ENCODE measurements at places on chromosomes 5 and 9. TPM values are rescaled to one million over a fixed set of nuclear protein-coding genes. Genes with fewer than 3 reads are reported as not detected.
A peak's percentile ranks its signal among the peaks of the same experiment; 100 is the strongest.

DNA sequence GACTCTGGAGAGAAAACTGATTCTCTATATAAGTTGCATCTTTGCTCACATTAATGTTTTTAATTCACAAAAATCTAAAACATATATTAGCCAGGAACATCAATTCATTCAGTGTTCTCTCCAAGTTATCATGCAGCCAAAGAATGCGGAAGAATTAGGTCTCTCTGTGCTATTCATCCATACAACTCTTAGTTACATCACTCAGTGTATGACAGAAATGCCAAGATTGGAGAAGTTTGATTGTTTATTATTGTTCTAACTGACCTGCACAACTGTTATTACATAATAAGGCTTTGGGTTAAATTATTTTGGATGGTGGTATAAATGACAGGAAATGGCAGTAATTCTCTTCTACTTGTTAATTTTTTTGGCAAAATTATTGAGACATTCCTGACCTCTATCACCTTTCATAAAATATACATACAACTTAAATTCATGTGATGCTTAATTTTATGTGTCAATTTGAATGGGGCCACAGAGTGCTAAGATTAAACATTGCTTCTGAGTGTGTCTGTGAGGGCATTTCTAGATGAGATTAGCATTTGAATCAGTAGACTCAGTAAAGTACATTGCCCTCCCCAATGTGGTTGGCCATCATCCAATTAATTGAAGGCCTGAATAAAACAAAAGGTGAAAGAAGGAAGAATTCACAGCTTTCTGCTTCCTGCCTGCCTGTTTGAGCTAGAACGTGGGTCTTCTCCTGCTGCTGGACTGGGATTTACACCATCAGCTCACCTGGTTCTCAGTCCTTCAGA lies 70.2 kb downstream of the NR2F1-AS1 start:
- DNase-seq, result no peak

- DNase-seq, result no peak
Measured at GRCh38 chr5:123710031-123710430, 198.1 kb downstream of the CSNK1G3 start.

- DNase-seq, result peak; percentile 85
Measured at GRCh38 chr9:128361986-128362646, 9.1 kb upstream of the URM1 start.

GRCh38 chr9:130195638-130196037 lies 23.4 kb downstream of the NCS1 start:
- DNase-seq, result no peak

- no peak for DNase-seq
Measured at GRCh38 chr9:70108181-70108580, 64.5 kb downstream of the MAMDC2 start.

DNA sequence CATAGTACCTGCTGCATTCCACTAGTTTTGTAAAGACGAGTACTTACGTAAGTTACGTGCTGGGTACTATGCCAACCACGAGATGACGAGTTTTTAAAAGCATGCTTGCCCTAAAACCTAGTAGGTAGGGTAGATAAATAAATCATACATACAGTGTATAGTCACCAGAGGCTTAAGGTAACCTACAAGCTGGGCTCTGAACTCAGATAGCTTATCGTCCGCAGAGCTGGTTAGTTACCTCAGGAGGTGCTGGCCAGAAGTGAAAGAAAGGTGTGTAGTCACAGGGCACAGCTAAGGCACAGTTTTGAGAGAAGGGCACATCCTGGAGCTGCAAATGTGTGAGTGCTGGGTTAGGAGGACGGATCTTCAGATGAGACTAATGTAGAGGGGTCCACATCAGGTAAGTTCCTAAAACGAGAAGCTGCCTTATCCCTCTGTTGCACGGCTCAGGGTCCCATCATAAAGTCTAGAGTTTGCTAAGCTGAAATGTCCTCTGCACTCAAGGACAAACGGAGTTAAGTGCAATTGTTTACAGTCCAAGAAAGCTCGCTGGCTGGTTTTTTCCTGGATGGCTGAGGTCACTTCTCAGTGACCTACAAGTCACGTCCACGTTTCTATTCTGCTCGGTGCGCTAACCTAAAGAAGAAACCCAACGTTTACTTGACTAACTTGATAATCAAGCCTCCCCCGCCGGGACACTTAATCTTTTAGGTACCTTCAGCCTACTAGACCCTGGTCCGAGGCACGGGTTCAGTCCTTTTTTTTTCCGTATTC lies 1.1 kb upstream of the SNX24 start:
- no peak for DNase-seq

GRCh38 chr9:1707291-1707690 lies 307.9 kb upstream of the SMARCA2 start:
- no peak for DNase-seq

DNA sequence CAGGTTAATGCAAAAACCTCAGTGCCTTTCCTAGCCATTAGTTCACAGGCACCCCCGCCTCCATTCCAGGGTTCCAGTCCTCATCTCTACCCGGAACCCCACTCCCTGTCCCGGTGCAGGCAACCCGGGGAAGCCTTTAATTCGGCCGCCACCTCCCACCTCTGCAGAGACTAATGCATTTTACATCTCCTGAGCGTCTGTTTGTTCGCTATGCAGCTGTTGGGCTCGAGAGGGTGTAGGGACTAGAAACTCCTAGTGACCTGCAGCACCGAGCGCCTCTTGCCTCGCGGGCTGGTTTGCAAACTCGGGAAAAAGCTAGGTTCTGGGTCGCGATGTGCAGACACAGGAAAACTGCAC lies 3.6 kb downstream of the GDNF start:
- DNase-seq, result no peak

DNA sequence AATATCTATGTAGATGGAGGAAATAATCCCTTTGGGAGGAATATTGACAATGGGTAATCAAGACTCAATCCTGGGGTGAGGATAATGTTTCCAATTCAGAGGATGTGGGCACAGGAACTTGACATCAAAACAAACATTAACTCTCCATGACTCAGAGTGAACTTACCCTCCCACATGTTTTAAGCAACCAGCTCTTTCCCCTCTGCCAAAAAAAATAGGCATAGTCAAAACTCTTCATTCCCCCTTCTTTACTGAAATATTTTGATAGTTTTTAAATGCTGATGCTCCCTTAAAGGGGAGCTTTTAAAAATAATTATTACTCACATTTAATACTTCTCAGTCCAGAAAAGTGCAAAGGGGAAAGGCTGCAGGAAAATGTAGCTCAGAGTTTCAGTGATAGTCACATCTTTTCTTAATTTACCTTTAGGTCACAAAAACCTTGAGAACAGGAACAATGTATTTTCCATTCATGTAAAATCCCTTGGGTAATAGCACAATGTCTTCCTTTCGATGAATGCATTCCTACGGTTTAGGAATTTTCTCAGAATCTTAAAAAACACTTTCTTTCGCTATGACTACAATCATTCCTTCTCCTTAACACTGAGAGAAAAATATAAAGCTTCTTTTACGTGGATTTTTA lies 298.4 kb upstream of the GRAMD2B start:
- no peak for DNase-seq

The GOLM1 gene
- total RNA-seq, result 16.7 TPM

The OCLN gene
- 121 TPM for total RNA-seq

The IFNB1 gene
- total RNA-seq, result not detected

The PAIP2 gene
- 84.1 TPM for total RNA-seq
